ENCODE measurements at places on chromosomes 6 and 20.

DNA sequence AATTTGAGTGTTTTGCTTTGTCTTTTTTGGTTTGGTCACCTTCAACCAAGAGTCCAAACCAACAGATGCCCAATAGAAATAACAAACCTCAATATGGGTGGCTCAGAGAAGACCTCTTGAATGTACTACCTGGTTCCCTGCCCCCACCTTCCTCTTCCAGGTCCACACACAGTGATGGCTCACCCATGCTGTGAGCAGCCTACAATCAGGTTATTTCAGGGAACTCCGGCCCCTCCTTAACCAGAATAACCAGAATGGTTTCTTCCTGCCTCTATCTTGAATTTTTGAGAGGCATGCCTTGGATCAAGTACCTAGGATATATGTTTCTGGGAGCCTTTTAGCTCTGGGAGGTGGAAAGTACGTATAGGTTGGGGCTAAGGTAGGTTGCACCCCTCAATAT lies 327.1 kb upstream of the PRDM1 start:
- DNase-seq = no peak

- no peak for DNase-seq
Measured at GRCh38 chr6:119842191-119842590, 492.6 kb upstream of the MAN1A1 start.

DNA sequence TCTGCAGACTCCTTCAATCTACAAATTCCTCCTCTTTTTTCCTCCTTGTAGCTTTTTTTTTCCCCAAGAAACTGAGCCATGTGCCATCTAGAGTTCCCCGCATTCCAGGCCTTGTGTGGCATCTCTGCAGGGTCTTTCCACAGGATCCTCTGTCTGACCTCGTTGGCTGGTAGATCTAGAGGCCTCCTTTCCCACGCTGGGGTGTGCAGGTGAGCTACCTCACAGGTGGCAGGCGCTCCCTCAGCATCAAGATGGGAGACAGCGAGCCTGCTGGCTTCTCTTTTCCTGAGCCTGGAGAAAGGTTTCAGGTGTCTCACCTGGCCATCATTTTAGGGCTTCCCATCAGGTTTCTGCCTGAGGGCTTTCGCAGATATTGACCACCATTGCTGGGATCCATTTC lies 9.6 kb upstream of the NELFCD start:
- DNase-seq = no peak

GRCh38 chr6:17466707-17467106 lies 73.3 kb downstream of the CAP2 start:
- no peak for DNase-seq

DNA sequence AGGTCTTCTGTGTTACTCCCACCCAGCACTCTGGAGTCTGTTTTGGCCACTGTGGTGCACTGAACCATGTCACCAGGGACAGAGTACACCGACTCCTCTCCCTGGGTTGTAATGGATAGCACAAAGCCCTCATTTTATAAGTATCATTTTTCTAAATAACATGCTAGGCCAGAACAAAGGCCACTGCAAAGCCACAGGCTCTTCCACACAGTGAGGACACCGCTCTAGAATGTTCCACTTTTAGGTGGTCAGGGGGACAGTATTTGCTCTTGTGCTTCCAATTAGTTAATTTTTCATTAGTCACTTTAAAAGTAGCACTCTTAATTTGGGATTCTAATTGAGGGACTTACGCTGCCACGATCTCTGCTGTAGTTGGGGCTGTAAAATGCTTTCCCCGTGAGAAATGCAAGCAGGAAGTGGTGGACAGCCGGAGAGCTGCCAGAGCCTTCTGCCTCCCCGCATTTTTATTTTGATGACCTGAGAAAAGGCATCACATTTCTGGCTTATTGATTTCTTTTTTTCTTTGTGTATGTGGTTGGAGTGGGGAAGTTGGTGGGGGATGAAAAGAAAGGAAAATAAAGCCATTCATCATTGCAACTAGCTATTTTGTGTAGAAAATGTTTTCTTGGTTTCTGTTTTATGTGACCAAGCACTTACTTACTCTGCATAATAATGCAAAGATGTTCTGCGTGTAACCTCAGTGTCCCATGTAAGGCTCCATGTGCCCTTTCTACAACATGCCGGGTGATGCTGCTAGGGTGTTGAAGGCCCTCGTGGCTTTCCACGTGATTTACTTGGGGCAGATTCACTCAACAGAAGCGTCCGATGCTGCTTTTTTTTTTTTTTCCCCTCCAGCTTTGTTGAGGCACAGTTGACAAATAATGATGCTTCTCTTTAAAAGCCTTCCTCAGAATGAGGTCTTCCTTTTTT lies 195.9 kb downstream of the SASH1 start:
- DNase-seq = peak; percentile 81

GRCh38 chr6:100261486-100261885 lies 203.2 kb downstream of the SIM1 start:
- no peak for DNase-seq

GRCh38 chr20:25280574-25281535 lies 33.0 kb downstream of the PYGB start:
- DNase-seq = no peak

DNA sequence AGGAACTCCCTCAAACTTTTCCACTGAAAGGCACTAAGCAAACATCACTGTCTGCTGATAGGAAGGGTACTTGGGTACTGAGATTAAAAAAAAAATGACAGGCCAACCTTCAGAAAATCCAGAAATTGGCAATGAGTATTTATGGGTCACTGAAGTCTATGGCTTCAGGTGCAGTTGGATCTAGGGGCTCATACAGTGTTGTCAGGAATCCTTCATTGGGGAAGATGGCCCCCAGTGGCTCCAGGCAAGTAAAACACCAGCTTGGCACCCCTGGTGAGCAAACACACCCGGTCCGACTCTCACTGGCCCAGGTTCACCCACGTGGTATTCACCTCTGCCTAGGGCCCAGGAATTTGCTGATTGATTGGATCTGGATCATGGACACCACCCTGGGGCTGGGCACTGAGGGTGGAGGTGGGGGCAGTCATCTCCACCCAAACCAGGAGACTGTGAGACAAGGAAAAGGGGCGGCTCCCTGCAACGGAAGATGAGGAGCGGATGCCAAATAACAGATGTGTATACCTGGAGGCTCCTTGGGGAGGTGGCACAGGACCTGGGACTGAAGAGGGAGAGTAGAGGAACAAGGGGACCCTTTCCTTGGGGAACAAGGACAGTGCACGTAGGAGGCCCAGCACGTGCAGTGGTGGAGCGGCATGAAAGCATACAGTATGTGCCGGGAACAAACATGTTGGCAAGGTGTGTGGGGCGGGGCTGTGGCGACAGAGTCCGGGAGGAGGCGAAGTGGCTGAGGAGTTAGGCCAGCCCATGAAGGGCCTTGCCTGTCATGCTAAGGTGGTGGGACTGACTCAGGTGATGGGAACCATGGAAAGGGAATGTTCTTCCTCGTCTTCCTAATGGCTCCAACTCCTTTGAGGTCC lies 4.7 kb downstream of the SLC2A10 start:
- no peak for DNase-seq

DNA sequence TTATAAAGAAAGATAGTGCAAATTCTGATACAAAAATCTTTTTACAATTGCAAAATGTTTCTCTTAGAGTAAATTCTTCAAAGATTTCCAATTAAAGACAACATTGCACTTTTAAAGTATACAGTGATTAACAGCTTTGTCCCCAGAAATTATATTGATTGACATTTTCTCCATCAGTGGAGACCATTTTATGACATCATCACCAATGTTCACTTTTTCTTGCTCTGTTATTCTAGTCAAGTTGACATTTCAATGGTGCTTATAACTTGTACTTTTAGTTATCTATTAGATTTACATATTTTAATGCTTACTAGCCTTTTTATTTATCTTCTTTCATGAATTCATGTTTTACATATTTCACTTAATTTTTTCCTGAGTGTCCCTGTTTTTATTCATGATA lies 524.8 kb downstream of the HAO1 start:
- no peak for DNase-seq

DNA sequence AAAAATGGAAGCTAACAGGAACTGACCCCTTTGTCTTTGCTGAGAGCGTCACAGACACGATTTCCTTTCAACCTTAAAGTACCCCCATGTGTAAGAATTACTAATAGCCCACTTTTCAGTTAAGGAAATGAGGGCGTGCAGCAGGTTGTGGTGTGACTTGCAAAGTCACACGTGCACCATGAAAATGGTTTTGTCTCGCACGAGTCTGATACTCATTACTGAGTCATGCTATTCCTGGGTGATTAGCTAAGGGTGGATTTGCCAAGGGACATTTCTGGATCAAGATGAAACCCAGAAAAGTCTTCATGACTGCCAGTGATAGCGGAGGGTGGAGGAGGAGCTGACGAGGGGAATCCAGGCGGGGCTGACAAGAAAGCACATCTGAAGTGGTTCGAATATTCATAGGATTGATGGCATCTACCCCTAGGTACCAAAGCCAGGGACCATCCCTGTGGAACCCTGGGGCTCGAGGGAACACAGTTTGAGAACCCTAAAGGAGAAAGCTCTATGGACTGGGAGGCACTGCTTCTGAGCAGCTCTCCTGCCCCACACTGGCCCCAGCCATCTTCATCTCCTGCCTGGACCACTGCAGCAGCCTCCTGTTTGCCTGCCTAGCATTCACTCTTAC lies 12.1 kb upstream of the NFATC2 start:
- DNase-seq = no peak

DNA sequence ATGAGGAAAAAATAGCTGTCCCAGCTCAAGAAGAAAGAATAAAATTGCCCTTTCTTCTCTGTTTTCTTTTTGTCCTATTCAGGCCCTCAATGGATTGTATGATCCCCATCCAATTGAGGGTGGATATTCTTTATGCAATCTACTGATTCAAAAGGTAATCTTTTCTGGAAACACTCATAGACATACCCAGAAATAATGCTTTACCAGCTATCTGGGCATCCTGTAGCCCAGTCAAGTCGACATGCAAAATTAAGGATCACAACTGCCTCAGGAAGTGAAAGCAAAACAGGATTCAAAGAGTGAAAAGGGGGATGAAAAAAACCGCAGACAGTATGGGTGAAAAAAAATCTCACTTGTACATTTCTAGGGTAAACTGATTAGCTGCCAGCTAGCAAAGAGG lies 410.1 kb downstream of the TBC1D32 start:
- no peak for DNase-seq

DNA sequence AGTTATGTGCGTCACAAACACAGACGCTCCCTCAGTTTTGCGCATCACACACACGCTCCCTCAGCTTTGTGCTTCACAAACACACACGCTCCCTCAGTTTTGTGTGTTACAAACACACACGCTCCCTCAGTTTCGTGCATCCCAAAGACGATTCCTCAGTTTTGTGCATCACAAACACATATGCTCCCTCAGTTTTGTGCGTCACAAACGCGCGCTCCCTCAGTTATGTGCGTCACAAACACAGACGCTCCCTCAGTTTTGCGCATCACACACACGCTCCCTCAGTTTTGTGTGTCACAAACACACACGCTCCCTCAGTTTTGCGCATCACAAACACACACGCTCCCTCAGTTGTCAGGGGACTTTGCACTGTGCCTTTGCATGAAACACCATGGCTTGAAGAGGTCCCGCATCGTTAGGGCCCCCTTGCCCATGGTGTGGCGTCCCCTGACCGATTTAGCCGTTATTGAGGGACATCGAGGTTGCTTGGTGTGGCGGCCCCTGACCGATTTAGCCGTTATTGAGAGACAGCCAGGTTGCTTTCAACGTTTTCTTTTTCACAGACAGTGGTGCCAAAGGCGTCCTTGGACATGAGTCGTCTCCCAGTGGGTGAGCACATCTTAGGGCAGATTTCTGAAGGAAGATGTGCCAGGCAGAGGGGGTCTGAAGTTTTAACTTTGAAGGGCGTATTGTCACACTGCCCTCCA lies 28.1 kb upstream of the MYT1 start:
- DNase-seq = no peak

- DNase-seq = no peak
Measured at GRCh38 chr20:18983796-18984195, 170.2 kb downstream of the SCP2D1 start.

DNA sequence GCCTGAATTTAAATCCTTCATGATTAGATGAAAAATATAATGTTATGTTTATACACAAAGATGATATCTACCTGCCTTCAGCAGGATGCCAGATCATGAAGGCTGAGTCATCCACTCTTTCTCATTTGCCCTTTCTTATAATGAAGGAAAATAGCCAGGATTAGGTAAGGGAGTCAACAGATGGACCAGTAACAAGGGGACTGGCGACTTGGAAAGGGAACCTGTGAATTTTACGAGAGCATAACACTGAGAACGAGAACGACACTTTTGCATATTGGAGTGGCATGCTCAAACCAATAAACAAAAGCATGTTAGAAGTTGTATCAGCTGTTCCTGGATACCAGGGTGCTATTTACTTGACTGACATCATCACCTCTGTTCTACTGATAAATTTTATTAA lies 154.0 kb downstream of the LAMP5 start:
- no peak for DNase-seq
